ENCODE measurements at places on chromosomes 7 and 10.

DNA sequence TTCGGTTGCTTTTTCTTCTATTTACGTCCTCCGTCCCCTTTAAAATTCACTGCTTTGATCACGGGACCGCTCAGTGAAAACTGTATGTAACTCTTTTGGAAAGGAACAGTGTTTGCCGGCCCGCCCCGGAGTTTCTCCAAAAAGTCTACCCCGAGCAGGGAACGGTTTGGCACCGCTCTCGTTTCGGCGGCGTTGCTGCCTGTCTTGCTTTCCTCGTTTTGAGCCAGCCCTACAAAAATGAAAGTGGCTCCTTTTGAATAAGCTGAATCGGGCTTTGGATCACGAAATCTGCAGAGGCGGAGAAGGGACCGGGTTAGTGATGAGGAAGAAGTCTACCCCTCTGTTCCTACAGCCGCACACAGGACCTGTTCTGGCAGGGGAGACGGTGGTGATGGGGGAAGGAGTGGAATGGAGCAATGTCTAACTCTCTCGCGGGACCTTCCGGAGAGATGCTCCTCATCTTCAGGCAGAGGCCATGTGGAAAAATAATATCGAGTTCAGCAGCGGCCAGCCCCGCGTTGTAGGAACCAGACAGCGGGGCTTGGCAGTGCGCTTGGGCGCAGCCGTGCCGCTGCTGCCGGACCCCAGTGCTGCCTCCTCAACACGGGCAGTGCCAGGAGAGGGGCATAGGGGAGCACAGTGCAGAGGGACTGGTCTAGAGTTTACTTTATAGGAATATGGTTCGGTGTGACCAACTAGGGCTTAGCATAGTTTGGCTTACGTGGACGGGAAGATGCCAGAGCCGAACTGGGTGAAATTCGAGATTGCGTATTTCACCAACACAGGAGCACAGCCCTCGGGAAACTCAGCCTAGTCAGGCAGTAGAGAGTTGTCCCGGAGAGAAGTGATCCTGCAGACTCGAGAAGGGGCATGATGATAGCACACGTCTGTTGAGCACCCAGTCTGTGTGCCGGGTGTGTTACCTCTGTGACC lies 1.4 kb downstream of the HTRA1 start:
- DNase-seq = no peak

DNA sequence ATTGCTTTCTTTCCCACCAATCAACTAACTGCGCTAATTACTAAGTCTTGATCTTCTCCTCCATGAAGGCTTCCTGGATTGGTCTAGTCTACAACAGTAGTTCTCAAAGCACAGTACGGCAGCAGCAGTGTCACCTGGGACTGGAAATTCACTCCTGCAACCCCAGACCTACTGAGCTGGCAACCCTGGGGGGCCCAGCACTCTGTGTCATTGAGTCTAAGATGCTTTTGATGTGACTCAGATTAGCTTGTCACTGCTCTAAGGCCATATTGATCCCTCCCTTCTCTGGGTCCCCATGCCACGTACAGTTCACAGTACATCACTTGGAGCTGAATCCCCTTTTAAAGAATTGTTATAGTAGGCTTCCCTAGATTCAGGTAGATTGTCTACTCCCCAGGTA lies 65.7 kb upstream of the KMT2C start:
- no peak for DNase-seq

GRCh38 chr7:122881324-122881723 lies 4.9 kb downstream of the CADPS2 start:
- no peak for DNase-seq

DNA sequence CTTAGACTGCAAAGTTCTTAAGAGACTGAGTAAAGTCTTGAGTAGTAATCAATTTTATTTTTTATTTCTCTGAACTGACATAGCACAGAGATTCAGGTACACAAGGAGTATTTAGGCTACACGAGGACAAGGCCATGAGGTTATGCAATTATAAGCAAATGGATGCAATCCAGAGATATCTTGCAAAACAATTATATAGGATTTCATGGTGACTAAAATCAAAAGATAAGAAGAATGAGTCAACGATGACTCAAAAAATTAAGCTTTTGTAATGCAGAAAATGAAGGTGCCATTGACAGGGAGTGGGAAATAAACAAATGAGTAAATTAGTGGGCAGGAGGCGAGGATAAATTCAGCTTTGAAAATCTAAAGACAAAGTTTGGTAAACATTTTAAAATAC lies 66.7 kb upstream of the MYO3A start:
- no peak for DNase-seq

DNA sequence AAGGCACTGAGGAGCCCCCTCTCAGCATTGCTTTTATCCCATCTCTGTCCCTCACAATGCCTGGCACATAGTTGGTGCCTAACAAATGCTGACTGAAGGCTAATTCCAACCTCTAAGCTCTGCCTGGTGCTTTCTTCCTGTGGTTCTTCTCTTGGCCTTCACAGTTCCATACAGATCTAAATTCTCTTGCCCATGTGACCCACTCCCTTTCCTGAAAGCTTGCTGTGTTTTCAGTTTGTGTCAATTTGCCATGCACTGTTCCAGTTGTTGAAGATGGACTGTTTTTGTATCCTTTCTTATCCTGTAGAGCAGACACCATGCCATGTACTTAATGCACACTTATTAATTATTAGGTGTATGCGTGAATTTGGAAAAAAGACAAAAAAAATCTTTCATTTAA lies 9.2 kb downstream of the TBXAS1 start:
- DNase-seq = no peak

GRCh38 chr7:93601363-93601762 lies 26.8 kb upstream of the CALCR start:
- no peak for DNase-seq

- DNase-seq = peak; percentile 4
Observed at GRCh38 chr7:25260862-25261494, 32.7 kb upstream of the NPVF start.

Data from GM18507 (cell line).